ENCODE measurements at places on chromosomes 13 and 19. TPM values are rescaled to one million over a fixed set of nuclear protein-coding genes. Genes with fewer than 3 reads are reported as not detected.

DNA sequence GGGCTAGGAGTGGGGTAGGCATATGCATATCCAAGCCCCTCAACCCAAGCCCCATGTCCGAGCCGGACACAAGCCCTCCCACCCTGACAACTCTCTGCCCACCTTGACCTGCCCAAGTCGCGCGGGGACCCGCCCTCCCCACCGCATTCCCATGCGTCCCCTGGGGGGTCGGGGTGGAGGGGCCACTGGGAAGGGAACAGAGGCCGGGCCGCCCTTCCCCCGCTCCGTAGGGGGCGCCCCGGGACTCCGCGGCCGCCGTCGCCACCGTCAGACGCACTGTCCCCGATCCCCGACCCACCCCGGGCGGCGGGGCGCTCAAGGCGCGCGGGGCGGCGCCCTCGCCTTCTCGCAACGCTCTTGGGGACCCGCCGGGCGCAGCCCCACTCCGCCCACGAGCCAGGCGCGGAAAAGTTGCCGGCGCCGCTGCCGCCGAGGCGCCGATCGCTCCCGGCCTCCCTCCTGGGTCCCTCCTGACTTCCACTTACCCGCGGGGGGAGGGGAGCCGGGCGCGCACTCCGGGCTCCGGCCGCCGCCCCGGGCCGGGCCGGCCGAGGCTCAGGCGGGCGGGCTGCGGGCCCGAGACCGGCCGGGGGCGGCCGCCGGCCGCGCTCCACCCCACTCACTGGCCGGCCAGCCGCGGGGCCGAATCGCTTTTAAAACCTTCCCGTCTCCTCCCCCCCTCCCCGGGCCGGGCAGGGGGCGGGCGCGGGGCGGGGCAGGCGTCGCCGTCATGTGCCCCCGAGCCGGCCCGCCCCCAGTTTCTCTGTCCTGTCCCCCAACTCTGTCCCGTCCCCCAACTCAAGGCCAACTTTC is 34.4 kb upstream of the NANOS3 start:
- H3K27me3 ChIP-seq, result no peaks in the 10 kb centered on the region
- H3K4me1 ChIP-seq, result peaks cover 34% of the 10 kb centered on the region
- peak overlapping the region; percentile 38 for H3K4me3 ChIP-seq
- no peaks in the 10 kb centered on the region for H3K36me3 ChIP-seq
- peak overlapping the region; percentile 94 for H3K27ac ChIP-seq

DNA sequence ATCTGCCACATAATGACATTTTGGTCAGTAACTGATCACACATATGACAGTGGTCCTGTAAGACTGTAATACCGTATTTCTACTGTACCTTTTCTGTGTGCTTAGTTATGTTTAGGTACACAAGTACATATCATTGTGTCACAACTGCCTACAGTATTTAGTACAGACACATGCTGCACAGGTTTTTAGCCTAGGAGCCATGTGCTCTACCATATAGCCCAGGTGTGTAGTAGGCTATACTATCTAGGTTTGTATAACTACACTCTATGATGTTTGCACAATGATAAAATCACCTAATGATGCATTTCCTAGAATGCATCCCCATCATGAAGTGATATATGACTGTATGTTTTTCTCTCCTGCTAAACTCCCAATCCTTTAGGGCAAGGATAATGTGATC is 61.2 kb upstream of the MIR17HG start:
- no peak overlapping the region for H3K4me3 ChIP-seq
- H3K36me3 ChIP-seq, result no peaks in the 10 kb centered on the region
- H3K27ac ChIP-seq, result no peak overlapping the region
- peaks cover 2% of the 10 kb centered on the region for H3K27me3 ChIP-seq

GRCh38 chr19:42269478-42270345 is 660 bp downstream of the CIC start:
- no peaks in the 10 kb centered on the region for H3K27me3 ChIP-seq
- H3K4me3 ChIP-seq, result peak overlapping the region; percentile 11
- no peak for DNase-seq
- peaks cover 22% of the 10 kb centered on the region for H3K4me1 ChIP-seq
- H3K27ac ChIP-seq, result peak overlapping the region; percentile 91

- H3K27ac ChIP-seq, result no peak overlapping the region
- H3K27me3 ChIP-seq, result peaks cover 11% of the 10 kb centered on the region
- no peak overlapping the region for H3K4me3 ChIP-seq
- no peak for DNase-seq
- peaks cover 3% of the 10 kb centered on the region for H3K4me1 ChIP-seq
Measured at GRCh38 chr19:405121-405965, 3.6 kb downstream of the C2CD4C start.

- H3K4me1 ChIP-seq, result peaks cover 38% of the 10 kb centered on the region
- DNase-seq, result peak; percentile 32
- H3K4me3 ChIP-seq, result peak overlapping the region; percentile 83
- H3K36me3 ChIP-seq, result peaks cover 2% of the 10 kb centered on the region
Measured at GRCh38 chr19:44846455-44847143, 502 bp downstream of the NECTIN2 start.

- no peaks in the 10 kb centered on the region for H3K27me3 ChIP-seq
- H3K27ac ChIP-seq, result no peak overlapping the region
- H3K36me3 ChIP-seq, result no peaks in the 10 kb centered on the region
- H3K4me1 ChIP-seq, result no peaks in the 10 kb centered on the region
Measured at GRCh38 chr13:106011600-106011999, 523.9 kb downstream of the EFNB2 start.

- no peaks in the 10 kb centered on the region for H3K36me3 ChIP-seq
- H3K27ac ChIP-seq, result no peak overlapping the region
- no peaks in the 10 kb centered on the region for H3K27me3 ChIP-seq
- no peaks in the 10 kb centered on the region for H3K4me1 ChIP-seq
- H3K4me3 ChIP-seq, result no peak overlapping the region
- DNase-seq, result no peak
Measured at GRCh38 chr13:21594715-21595545, 9.0 kb downstream of the MICU2 start.

- no peaks in the 10 kb centered on the region for H3K36me3 ChIP-seq
- no peaks in the 10 kb centered on the region for H3K27me3 ChIP-seq
- no peak for DNase-seq
- H3K4me1 ChIP-seq, result no peaks in the 10 kb centered on the region
Measured at GRCh38 chr19:5067678-5068077, 98.8 kb downstream of the KDM4B start.

GRCh38 chr19:18020212-18021085 is 12.5 kb downstream of the ARRDC2 start:
- H3K4me1 ChIP-seq, result peaks cover 49% of the 10 kb centered on the region
- DNase-seq, result peak; percentile 82
- H3K4me3 ChIP-seq, result no peak overlapping the region
- no peaks in the 10 kb centered on the region for H3K36me3 ChIP-seq
- peak overlapping the region; percentile 92 for H3K27ac ChIP-seq
- no peaks in the 10 kb centered on the region for H3K27me3 ChIP-seq

- peak; percentile 50 for DNase-seq
- H3K36me3 ChIP-seq, result no peaks in the 10 kb centered on the region
- H3K4me1 ChIP-seq, result peaks cover 39% of the 10 kb centered on the region
- peak overlapping the region; percentile 74 for H3K4me3 ChIP-seq
- peak overlapping the region; percentile 64 for H3K27ac ChIP-seq
Measured at GRCh38 chr13:74132776-74133656, 1.2 kb downstream of the KLF12 start.

GRCh38 chr19:23521471-23521870 is 126.2 kb upstream of the ZNF91 start:
- H3K27me3 ChIP-seq, result no peaks in the 10 kb centered on the region
- DNase-seq, result no peak
- no peaks in the 10 kb centered on the region for H3K4me1 ChIP-seq

DNA sequence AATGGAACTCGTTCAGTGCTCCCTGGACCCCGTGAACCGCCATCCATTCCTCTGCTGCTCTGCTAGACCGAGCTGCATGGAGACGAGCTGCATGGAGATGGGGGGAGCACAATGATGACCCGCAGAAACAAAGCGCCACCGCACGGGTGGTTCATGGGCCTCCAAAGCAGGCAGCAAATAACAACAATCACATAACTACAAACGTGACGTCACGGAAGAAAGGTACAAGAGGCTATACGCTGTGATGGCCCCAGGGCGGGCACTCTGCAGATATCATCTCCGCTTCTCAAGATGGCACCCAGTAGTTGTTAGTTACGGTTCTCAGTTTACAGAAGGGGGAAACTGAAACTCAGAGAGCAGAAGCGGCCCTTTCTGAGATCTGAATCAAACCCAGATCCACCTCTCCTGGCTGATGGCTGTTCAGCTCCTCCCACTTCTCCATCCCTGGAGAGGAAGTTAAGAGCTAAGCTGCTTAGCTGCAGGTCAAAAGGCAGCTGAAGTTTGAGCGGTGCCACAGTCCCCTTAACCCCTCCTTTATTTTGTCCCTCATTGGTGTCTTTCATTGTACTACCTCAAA is 1.7 kb downstream of the ATP13A1 start:
- H3K36me3 ChIP-seq, result peaks cover 20% of the 10 kb centered on the region
- no peak overlapping the region for H3K27ac ChIP-seq
- peaks cover 3% of the 10 kb centered on the region for H3K4me1 ChIP-seq
- DNase-seq, result no peak

GRCh38 chr19:41545547-41545946 is 30.4 kb upstream of the CEACAM21 start:
- peaks cover 38% of the 10 kb centered on the region for H3K4me1 ChIP-seq
- H3K27me3 ChIP-seq, result no peaks in the 10 kb centered on the region
- H3K27ac ChIP-seq, result no peak overlapping the region

DNA sequence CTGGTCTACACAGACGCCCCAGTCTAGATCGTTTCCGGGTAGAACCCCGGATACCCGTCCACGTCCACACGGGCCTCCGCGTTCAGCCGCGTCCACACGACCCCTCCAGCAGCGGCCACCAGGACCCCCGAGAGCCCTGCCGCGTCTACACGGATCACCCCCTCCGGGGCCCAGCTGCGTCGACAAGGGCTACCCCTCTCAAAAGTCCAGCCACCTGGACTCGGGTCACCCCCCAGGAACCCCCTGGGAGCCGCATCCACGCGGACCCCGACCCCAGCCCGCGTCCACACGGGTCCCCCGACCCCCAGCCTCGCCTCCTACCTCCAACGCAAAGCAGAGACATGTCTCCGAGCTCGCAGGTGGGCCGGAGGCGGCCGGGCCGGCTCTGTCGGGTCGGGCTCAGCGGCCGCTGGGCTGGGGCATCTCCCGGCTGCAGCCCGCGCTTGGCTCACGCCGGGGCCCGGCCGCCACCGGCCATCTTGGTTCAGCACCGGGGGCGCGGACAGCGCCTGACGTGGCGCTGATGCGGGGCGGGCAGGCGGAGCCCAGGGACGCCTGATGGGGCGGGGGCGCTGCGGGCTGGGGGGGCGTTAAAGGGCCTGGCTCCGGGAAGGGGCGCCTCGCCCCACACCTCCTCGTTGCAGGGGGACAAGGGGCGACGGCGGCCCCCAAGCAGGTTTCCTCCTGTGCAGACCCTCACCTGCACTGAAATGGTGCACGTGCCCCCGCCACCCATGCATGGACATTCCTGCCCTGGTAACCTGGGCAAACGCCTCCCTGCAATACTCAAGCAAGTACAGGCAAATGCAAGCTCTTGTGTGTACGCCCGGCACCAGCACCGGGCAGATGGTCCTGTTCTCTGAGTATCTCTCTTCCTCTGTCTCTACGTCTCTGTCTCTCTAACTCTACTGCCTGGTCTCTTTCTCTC is at the start of gene UNC13A:
Gene UNC13A, minus strand, starts transcription at position 498 of the 928 bp plus-strand sequence. Its CDS starts 155 bp downstream, at position 343.
- peaks cover 8% of the 10 kb centered on the region for H3K4me1 ChIP-seq
- H3K36me3 ChIP-seq, result no peaks in the 10 kb centered on the region
- no peak within 1 kb of the TSS for H3K27ac ChIP-seq
- peaks cover 15% of the 10 kb centered on the region for H3K27me3 ChIP-seq
- DNase-seq, result no peak

GRCh38 chr13:98565726-98566565 is 11.0 kb downstream of the STK24 start:
- no peak overlapping the region for H3K4me3 ChIP-seq
- peak; percentile 80 for DNase-seq
- no peaks in the 10 kb centered on the region for H3K36me3 ChIP-seq

GRCh38 chr13:34107806-34108205 is 289.9 kb downstream of the RFC3 start:
- no peaks in the 10 kb centered on the region for H3K36me3 ChIP-seq
- no peak overlapping the region for H3K4me3 ChIP-seq
- no peak overlapping the region for H3K27ac ChIP-seq
- H3K4me1 ChIP-seq, result no peaks in the 10 kb centered on the region
- DNase-seq, result no peak

DNA sequence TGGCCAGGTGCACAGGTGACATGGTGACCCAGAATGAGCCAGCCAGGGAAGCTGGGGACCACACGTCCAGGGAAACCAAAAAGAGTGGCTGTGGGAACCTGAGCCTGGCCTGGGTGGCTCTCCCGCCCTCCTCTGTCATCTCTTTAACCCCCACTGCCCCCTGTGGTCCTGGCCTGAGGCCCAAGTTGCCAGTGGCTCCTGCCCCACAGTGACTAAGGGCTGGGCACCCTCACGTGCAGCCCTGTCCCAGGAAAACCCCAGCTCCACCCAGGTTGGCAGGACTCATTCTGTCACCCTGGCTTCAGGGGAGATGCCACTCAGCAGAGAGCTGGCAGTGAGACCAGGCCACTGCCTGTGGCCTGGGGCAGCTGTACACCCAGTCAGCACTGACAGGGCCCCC is 30.6 kb upstream of the ISYNA1 start:
- no peak overlapping the region for H3K4me3 ChIP-seq
- DNase-seq, result no peak
- no peaks in the 10 kb centered on the region for H3K27me3 ChIP-seq
- no peak overlapping the region for H3K27ac ChIP-seq

DNA sequence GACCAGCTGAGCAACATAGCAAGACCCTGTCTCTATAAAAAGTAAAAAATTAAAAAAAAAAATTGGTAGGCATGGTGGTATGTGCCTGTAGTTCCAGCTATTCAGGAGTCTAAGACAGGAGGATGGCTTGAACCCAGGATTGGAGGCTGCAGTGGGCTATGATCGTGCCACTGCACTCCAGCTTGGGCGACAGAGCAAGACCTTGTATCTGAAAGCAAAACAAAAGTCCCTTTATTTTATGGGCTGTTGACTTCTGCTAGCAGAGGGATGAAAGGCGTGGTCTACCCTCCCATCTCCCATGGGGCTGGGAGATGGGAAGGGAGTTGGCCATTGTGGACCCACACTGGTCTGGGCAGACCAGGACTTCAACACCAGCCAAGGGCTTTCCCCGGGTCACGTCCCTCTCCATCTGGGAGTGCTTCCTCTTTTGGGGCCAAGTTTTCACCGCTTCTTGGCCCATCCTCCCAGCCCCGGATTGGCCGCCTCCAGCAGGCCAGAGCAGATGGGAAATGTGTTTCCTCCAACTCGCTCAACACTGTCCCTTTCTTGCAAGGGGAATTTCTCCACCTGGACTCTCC is 2.2 kb upstream of the TNFSF9 start:
- no peaks in the 10 kb centered on the region for H3K36me3 ChIP-seq
- peaks cover 20% of the 10 kb centered on the region for H3K27me3 ChIP-seq
- H3K4me1 ChIP-seq, result peaks cover 4% of the 10 kb centered on the region
- DNase-seq, result no peak
- H3K4me3 ChIP-seq, result no peak overlapping the region
- H3K27ac ChIP-seq, result no peak overlapping the region

GRCh38 chr13:81184556-81185265 is 843.8 kb upstream of the SPRY2 start:
- no peak for DNase-seq
- H3K4me1 ChIP-seq, result no peaks in the 10 kb centered on the region
- H3K27me3 ChIP-seq, result no peaks in the 10 kb centered on the region
- H3K4me3 ChIP-seq, result no peak overlapping the region

TEX29 gene
- total RNA-seq, result not detected

SIGLEC5 gene
- total RNA-seq, result not detected

ZNF534 gene
- total RNA-seq, result not detected

C1QTNF9 gene
- total RNA-seq, result not detected

RAB4B gene
- 33.6 TPM for total RNA-seq

SLC10A2 gene
- total RNA-seq, result not detected

APOC1 gene
- 11.4 TPM for total RNA-seq

NAPSA gene
- total RNA-seq, result 0.48 TPM

DENND1C gene
- total RNA-seq, result not detected

ADGRE2 gene
- total RNA-seq, result not detected

HIF3A gene
- 8.5 TPM for total RNA-seq

CEACAM7 gene
- not detected for total RNA-seq

ZSCAN4 gene
- not detected for total RNA-seq

WDR88 gene
- not detected for total RNA-seq

ZNF582 gene
- total RNA-seq, result 2.9 TPM

CEACAM4 gene
- not detected for total RNA-seq

GJB6 gene
- not detected for total RNA-seq

SERPINE3 gene
- total RNA-seq, result not detected
